ENCODE measurements at places on chromosomes 7 and 10.

DNA sequence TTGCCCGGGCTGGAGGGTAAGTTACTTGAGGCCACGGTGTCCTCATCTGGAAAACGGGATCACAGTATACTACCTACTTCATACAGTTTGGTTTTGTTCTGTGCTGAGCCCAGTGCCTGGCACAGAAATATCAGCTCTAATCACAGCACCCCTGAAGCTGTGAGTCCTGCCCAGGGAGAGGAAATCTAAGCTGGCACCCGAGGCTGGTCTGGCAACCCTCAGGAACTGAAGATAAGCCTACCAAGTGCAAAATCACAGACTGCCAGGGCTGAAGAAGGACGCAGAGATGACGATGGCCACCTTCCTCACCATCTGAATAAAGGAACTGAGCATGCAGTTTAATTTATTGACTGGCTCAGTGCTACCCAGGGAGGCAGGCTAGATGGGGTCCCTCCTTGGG, 7.7 kb upstream of the TMEM120A start:
- no peak for DNase-seq

DNA sequence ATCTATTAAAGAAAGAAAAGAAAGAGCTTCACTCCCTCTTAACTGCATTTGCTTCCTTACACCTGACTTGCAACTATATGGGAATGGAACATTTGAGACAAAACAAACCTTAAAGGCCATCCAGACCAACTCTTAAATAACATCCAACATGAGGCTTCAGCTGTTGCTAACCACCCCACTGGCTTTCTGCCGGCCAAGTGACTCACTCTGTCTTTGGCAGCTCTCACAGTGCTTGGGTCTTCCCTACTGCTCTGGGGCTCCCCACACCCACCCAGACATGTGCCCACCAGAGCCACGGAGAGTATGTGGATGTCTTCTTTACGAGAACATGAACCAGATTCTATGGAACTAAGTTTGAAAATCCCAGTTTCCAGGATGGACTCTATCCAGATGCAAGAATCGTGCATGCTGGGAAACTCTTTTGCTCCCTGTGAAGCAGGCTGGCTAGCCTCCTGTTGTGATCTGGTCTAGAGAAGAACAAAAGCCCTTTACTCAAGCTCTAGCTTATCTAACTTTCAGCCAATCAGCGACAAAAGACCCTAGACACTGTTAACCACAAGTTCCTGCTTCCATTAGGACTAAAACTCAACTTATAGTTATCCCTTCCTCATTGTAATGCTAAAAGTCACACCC, 245.7 kb downstream of the TCERG1L start:
- DNase-seq: no peak

- no peak for DNase-seq
Observed at GRCh38 chr7:149444287-149444686, 16.6 kb downstream of the ZNF777 start.

DNA sequence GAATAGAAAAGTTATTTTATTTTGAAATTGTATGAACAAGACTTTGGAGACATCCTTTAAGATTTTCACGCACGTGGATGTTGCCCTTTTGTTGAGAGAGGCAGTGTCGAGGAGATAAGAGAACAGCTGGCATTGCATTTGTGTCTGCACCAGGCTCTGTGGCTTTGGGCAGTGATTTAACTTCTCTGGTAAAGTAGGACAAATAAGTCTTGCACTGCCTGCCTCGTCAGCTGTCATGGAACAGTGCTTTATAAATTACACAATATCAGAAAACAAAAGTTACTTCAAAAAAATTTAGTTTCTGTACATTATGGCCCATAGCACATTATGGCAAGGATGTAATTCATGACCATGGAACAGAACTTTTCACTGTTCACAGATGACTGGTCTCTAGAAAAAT, 20.1 kb downstream of the SNX10 start:
- DNase-seq: no peak

GRCh38 chr10:3002304-3002703, 65.0 kb upstream of the PFKP start:
- no peak for DNase-seq

DNA sequence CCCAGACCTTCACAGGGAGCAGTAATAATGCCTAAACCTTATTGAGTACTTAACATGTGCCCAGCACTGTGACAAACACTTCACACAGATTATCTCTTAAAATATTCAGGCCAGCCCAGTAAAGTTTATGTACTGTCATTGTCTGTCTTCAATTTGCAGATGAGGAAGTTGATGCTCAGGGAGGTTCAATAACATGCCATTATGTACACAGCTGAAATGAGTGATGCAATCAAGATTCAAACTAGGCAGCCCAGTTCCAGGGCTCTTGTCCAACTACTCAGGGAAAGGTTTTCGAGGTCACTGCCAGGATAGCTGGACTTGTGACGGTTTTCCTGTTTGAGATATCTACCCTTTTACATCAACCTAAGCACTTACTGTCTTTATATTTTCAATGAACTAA, 56.1 kb downstream of the AUTS2 start:
- no peak for DNase-seq

- peak; percentile 57 for DNase-seq
Observed at GRCh38 chr7:16071246-16071857, 350.0 kb downstream of the CRPPA start.

DNA sequence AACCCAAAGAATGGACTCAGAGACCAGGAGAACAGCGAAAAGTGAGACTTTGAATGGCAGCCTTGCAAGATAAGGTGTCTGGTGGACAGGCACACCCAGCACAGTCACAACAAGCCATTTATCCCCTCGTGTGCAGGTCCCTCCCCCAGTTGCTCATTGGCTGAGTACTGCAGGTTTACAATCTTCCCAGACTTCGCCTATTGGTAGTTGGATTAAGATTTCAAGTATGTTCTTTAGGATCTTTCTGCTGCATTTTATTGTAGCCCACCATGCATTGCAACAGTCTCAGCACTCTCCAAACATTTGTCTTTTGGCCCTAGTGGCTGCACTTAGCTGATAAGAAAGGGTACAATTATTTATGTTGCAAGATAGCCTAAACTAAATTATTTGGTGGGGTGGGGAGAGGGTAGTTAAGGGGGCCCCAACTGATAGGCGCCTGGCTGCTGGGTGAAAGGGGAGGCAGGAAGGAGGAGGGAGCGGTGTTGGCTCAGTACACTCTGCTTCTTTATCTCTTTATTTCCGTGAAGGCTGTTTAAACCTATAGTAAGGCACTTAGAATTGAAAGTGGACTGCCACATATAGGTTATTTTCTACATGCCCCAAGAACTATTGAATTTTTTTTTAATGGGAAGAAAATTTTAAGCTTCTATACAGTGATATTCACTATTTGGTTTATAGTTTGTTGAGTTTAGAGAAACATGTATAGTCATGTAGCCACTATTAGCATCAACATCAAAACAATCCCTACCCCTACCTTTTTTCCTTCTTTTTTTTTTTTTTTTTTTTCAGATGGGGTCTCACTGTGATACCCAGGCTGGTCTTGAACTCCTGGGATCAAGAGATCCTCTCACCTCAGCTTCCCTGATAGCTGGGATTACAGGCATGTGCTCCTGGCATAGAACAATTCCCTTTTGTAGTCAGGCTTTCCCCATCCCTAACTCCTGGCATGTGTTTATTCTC, 54.2 kb downstream of the GUSB start:
- no peak for DNase-seq

DNA sequence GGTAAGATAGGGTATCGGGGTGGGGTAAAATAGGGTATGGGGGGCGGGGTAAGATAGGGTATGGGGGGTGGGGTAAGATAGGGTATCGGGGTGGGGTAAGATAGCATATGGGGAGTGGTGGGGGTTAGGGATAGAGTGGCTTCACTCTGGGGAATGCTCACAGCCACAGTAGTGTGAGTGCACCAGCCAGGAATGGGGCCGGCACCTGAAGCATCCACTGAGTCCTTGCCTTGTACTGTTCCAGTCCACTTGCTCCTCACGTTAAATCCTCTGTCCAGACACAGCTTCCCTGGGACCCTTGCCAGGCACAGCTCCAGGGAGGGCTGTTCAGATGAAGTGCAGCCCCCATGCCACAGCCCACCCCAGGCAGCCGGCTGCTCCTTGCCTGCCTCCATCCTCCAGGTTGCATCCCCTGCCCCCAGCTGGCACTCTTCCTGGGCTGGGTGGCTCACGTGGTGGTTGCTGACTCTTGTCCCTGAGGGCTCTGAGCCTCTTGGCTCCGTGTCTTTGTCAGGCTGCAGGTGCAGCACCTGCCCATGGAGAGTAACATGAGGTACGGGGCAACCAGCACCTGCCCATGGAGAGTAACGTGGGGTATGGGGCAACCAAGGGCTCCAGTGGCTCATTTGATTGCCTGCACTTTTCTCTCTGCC, 268.4 kb downstream of the TCERG1L start:
- DNase-seq: no peak

DNA sequence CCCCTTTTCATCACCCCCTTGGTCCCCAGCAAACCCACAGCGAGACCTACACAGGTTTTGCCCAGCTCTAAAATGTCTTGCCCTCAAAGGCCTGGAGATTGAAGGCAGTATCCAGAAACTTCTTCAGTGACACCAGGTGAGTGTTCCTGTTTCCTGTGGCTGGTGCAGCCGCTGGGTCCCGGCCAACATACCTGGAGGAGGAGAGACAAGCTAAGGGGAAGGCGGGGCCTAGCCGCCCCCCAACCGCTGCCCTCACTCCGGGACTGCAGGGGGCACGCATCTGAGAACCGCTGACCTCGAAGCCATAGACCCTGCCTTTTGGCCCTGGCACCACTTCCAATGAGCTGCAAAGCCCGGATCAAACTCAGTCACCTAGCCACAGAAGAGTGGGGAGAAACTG, 27.0 kb downstream of the OGDHL start:
- no peak for DNase-seq

- peak; percentile 43 for DNase-seq
Observed at GRCh38 chr10:103592186-103593021, 98.9 kb downstream of the NEURL1 start.

DNA sequence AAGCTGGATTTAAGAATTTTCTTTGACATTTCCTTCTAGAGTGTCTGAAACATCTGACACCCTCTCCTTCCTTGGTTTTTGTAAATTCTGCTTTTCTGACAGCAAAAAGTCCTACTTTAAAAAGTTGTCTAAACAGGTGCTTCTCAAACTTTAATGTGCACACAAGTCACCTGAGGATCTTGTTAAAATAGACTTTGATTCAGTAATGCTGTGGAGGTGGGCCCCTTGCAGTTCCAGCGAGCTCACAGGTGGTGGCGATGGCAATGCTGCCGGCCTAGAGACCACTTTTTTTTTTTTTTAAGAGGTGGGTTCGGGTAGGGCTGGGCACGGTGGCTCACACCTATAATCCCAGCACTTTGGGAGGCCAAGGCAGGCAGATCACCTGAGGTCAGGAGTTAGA, 77.1 kb downstream of the ABCC2 start:
- no peak for DNase-seq

GRCh38 chr7:64832136-64832535, 37.9 kb downstream of the ZNF138 start:
- no peak for DNase-seq

- no peak for DNase-seq
Observed at GRCh38 chr10:100744987-100745881, at the start of gene PAX2. Gene PAX2, plus strand, starts transcription at chr10:100745582. Its CDS starts 679 bp downstream, at chr10:100746261.

GRCh38 chr7:157299317-157299612, 37.5 kb upstream of the DNAJB6 start:
- no peak for DNase-seq

GRCh38 chr7:26653430-26654399, 210.7 kb downstream of the SKAP2 start:
- no peak for DNase-seq

DNA sequence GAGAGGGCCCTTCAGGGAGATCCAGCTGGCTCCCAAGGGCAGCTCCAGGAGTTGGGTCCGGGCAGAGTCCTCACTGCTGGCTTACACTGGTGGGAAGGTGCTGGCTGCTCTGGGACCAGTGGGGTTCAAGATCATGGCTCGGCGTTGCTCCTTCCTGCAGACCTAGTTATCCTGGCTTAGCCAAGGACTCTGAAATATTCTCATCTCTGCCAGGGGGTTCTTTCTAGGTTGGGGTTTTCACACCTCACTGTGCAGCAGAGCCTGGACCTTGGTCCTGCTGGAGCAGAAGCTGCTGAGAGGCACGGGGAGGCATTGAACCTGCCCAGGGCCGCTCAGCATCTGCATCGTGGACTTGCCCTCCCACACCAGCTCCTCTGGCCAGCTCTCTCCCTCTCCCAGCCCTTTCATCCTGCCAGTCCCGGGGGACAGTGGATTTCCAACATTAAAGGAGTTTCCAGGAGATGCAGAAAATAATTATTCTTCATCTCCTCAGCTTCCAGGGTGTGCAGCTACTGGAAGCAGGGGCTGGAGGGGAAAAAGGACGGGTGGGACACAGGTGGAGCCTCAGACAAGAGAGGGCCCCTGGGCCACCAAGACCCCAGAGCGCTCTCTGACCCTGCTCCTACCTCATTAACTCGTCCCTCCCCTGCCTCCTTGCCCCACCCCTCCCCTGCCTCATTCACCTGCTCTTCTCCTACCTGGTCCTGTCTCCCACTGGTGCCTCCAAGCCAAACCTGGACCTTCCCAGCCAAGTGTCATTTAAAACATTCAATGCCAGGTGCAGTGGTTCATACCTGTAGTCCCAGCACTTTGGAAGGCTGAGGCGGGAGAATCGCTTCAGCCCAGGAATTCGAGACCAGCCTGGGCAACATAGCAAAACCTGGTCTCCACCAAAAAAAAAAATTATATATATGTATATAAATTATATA, 42.5 kb downstream of the JAKMIP3 start:
- no peak for DNase-seq

- no peak for DNase-seq
Observed at GRCh38 chr7:93226310-93226709, at the start of gene HEPACAM2. Gene HEPACAM2, minus strand, starts transcription at chr7:93226469.

GRCh38 chr7:36728143-36728542, 3.8 kb upstream of the AOAH start:
- DNase-seq: no peak

- no peak for DNase-seq
Observed at GRCh38 chr10:101552442-101552841, 35.6 kb downstream of the POLL start.

DNA sequence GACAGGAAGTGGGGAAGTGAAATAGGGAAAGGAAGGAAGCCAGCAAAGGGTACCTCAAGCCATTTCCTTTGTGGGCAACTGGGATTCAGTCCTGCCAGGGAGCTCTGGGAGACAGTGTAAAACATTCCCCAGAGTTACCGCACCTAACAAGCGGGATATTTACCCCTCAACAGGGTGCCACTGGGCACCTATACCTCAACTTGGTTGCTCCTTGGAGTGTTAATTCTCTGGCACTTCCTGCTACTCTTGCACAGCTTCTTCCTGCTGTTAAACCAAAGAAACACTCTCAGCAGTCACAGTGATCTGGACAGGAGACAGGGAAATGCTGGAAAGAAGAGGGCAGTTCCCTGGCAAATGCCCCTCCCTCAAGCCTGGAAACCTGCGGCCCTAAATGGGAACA, 151.3 kb downstream of the REEP3 start:
- DNase-seq: no peak

GRCh38 chr10:70652761-70653657, 19.3 kb upstream of the ADAMTS14 start:
- DNase-seq: no peak
